Activated CD8-positive, alpha-beta T cell treated with anti-CD3 and anti-CD28 coated beads for 36 hours (primary cell): ENCODE measurements at places on chromosomes 1 and 21.

- no peak overlapping the region for H3K4me3 ChIP-seq
- H3K27me3 ChIP-seq: no peaks in the 10 kb centered on the region
- no peaks in the 10 kb centered on the region for H3K4me1 ChIP-seq
- no peak overlapping the region for H3K27ac ChIP-seq
Measured at GRCh38 chr1:208151728-208152598, 92.2 kb downstream of the PLXNA2 start.

GRCh38 chr1:28416509-28417194 lies 47.1 kb downstream of the PHACTR4 start:
- H3K36me3 ChIP-seq: no peaks in the 10 kb centered on the region
- H3K27ac ChIP-seq: no peak overlapping the region
- DNase-seq: no peak
- no peak overlapping the region for H3K4me3 ChIP-seq
- H3K27me3 ChIP-seq: no peaks in the 10 kb centered on the region

DNA sequence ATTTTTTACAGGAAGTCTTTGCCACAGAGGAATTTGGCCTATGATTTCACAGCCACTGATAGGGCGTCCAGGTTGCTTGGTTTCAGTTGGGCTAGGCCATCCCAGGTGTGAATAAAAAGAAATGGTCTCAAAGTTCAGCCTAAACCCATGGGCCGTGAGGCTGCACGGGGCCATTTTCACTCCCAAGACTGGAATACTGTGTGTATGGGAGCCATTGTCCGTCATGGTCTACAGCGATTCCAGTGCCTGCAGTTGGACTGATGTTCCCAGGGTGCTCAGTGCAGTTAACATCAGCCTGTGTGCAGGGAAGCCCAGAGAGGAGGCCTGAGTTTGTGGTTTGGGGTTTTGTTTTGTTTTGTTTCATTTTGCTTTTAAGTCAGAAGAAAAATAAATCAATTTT lies 133.2 kb downstream of the ADSS2 start:
- DNase-seq: no peak
- H3K27me3 ChIP-seq: no peaks in the 10 kb centered on the region
- no peaks in the 10 kb centered on the region for H3K36me3 ChIP-seq
- no peak overlapping the region for H3K4me3 ChIP-seq

- no peak overlapping the region for H3K27ac ChIP-seq
- no peak for DNase-seq
- H3K4me1 ChIP-seq: peaks cover 18% of the 10 kb centered on the region
- H3K36me3 ChIP-seq: peaks cover 1% of the 10 kb centered on the region
- H3K27me3 ChIP-seq: no peaks in the 10 kb centered on the region
Measured at GRCh38 chr1:10031461-10031860, 1.3 kb upstream of the UBE4B start.

GRCh38 chr1:160093624-160094290 lies 4.7 kb downstream of the IGSF8 start:
- no peak for DNase-seq
- H3K27me3 ChIP-seq: no peaks in the 10 kb centered on the region
- no peak overlapping the region for H3K4me3 ChIP-seq
- peaks cover 40% of the 10 kb centered on the region for H3K4me1 ChIP-seq
- no peak overlapping the region for H3K27ac ChIP-seq

- DNase-seq: no peak
- no peaks in the 10 kb centered on the region for H3K36me3 ChIP-seq
- H3K4me1 ChIP-seq: no peaks in the 10 kb centered on the region
- H3K27me3 ChIP-seq: no peaks in the 10 kb centered on the region
- H3K27ac ChIP-seq: no peak overlapping the region
Measured at GRCh38 chr1:219049501-219049900, 124.2 kb upstream of the LYPLAL1 start.
